Umbilical cord (tissue), 2 donors: ENCODE measurements at places on chromosomes 13 and 19. TPM values are rescaled to one million over a fixed set of nuclear protein-coding genes. Genes with fewer than 3 reads are reported as not detected.
A peak's percentile ranks its signal among the peaks of the same experiment; 100 is the strongest.

The TMEM145 gene
- total RNA-seq = not detected

The PALM3 gene
- total RNA-seq = not detected

The WASF3 gene
- total RNA-seq = 9.4 TPM

The PRTN3 gene
- not detected for total RNA-seq

DNA sequence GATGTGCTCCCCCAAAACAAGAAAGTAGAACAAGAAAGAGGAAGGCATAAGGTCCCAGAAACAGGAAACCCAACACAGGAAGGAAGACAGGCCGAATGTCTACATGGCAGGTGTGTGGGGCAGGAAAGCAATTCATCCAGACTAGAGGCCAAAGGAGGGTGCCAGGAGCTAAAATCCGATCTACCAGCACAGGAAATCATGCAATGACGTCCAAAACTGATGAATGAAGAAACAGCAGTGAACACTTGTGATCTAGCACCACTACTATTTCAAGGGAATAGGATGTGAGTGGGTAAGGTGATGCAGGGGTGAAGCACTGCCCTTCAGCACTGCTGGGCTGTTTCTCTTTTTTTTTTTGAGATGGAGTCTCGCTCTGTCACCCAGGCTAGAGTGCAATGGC is 59.1 kb downstream of the DOCK9 start:
- no peak for DNase-seq

GRCh38 chr19:48443731-48444128 is 2.1 kb upstream of the GRWD1 start:
- no peak for DNase-seq

The RETN gene
- total RNA-seq = not detected

The SYNE4 gene
- 0.48 TPM for total RNA-seq

The RFPL4A gene
- total RNA-seq = not detected

DNA sequence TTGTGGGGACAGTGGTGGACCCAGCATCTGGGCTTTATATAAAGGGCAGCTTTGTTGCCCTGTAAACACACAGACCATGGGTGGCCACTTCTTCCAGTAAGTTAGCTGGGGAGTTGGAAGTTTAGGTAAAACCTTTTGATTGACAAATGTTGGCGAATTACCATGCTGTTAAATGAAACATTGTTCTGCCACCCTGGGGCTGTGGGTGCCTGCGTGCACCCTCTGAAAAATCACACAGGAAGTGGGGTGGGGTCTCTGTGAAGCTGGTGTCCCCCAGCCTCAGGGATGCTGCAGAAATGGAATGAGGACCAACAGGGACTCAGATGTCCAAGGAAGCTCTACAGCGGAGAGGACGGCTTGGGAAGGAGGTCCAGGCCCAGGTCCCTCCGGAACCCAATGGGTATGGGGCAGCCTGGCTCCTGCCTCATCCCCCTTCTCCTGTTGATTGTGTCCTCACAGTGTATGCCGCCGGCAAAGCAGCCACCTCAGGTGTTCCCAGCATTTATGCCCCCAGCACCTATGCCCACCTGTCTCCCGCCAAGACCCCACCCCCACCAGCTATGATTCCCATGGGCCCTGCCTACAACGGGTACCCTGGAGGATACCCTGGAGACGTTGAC is 2.8 kb upstream of the USF2 start:
- no peak for DNase-seq

The DHDH gene
- total RNA-seq = not detected

DNA sequence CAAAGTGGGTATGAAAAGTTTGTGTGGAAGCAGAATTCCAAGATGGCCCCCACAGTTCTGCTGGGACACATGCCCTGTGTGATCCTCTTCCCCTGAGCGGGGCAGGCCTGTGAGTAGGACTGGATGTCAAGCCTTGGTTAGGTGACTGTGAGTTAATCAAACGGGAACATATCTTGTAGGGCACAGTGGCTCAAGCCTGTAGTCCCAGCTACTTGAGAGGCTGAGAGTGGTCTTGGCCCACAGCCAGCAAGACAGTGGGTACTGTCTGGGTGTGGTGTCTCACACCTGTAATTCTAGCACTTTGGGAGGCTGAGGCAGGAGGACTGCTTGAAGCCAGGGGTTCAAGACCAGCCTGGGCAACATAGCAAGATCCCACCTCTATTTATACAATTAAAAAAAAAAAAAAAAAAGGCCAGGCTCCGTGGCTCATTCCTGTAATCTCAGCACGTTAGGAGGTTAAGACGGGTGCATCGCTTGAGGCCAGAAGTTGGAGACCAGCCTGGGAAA is 6.4 kb downstream of the ZNF653 start:
- no peak for DNase-seq

GRCh38 chr13:86003029-86003428 is 203.8 kb upstream of the SLITRK6 start:
- DNase-seq = no peak

DNA sequence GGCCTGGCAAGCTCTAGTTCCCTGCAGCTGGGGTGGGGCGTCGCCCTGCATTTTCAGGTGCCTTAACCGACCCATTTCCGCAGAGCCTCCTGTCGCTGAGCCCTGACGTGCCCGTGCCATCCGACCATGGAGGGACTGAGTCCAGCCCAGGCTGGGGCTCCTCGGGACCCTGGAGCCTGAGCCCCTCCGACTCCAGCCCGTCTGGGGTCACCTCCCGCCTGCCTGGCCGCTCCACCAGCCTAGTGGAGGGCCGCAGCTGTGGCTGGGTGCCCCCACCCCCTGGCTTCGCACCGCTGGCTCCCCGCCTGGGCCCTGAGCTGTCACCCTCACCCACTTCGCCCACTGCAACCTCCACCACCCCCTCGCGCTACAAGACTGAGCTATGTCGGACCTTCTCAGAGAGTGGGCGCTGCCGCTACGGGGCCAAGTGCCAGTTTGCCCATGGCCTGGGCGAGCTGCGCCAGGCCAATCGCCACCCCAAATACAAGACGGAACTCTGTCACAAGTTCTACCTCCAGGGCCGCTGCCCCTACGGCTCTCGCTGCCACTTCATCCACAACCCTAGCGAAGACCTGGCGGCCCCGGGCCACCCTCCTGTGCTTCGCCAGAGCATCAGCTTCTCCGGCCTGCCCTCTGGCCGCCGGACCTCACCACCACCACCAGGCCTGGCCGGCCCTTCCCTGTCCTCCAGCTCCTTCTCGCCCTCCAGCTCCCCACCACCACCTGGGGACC is 1.2 kb downstream of the ZFP36 start:
- peak; percentile 59 for DNase-seq

DNA sequence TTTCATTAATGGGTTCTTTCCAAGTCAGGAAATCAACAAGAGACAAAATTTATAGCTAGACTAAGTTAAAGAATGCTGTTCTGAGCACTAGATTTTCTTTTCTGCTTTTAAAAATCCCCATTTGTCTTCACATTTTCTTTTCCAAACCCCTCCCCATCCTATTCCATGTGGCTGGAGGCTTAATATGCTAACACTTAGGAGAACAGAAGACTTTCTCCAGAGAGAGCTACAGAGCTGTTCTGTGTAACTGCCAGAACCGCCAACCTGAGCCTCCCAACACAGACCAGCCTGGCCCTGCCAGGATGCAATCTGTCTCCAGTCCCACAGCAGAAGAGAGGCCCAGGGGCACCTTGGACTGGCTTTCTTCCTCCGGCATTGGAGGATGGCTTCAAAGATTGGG is 264.1 kb downstream of the NDFIP2 start:
- DNase-seq = peak; percentile 95

DNA sequence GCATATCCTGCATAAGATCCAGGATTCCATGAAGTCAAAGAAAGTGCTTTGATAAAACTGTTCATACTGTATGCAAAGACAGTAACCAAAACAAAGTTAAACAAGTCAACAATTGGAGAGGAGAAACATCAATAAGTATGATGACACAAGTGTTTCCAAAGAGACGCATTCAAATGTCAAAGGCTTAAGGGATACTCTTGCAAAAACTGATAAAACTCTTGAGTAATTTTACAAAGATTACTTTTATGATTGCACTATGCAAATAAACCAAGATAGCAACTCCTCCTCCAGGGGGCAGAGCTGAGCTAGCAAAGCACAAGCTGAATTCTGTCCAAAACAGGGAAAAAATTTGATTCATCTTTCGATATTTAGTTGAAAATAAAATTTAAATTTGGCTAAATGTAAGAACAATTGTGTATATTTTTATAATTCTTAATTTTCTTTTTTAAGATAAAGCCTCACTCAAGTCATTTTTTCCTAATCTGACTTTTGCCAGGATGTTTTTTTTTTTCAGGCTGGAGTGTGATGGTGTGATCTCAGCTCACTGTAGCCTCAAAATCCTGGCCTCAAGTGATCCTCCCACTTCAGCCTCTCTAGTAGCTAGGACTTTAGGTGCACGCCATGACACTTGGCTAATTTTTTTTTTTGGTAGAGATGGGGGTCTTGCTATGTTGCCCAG is 84.0 kb downstream of the MZT1 start:
- peak; percentile 42 for DNase-seq

DNA sequence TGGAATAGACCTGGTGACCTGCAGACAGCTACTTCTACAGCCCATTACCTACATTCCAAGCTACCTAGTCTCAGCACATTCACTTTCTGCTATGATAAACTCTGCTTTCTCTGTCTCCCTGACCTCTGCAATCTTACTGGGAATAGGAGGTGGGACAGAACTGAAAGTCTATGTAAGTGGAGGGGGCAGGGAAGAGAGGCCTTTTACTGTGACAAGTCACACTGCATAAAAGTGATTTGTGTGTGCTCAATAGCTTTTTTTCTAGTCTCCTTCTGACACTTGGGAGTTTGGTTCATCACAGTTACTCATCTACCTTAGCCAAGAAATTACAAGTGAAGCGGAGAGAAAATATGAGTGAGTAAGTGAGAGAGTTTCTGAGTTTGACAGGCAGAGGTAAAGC is 322.4 kb downstream of the OLFM4 start:
- no peak for DNase-seq

The ERCC5 gene
- 63.3 TPM for total RNA-seq

The ZNF329 gene
- 11.8 TPM for total RNA-seq

DNA sequence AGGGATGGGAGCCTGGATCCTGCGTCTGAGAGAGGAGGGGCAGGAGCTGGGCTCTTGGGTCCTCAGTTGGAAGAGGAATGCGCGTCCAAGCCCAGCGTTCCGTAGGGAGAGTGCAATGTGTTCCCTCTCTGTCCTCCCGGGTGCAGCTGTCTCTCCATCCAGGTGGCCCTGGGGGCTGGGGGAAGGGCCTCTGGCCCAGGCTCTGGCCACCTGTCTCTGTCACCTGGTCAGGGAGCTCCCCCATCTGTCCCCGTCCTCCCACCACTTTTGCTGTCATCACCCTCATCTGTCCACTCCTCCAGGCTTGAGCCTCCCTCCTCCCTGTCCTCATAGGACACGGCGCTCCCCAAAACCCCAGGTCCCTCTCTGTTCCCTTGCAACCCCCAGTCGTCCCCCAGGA is 3.7 kb upstream of the SBK2 start:
- no peak for DNase-seq

DNA sequence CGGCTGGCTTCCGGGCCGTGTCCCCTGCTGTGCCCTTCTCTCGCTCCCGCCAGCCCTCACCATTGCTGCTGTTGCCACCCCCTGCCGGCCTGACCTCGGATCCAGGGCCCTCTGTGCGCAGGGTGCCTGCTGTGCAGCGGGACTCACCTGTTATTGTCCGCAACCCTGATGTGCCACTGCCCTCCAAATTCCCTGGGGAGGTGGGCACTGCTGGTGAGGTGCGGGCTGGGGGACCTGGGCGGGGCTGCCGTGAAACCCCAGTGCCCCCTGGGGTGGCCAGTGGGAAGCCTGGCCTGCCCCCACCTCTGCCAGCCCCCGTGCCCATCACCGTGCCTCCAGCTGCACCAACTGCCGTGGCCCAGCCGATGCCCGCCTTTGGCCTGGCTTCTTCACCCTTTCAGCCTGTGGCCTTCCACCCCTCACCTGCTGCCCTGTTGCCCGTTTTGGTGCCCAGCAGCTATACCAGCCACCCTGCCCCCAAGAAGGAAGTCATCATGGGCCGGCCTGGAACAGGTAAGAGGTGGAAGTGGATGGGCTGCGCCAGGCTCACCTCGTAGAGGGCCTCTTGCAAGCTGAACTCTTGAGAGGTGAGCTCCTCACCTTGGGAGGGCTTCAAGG is 5.1 kb downstream of the CIC start:
- no peak for DNase-seq

- peak; percentile 17 for DNase-seq
Measured at GRCh38 chr13:39200249-39200910, 162.1 kb downstream of the NHLRC3 start.

The MEX3D gene
- total RNA-seq = 50.3 TPM

- DNase-seq = no peak
Measured at GRCh38 chr13:28297341-28297740, 159.0 kb downstream of the PAN3 start.

The C13orf42 gene
- total RNA-seq = 0.48 TPM

DNA sequence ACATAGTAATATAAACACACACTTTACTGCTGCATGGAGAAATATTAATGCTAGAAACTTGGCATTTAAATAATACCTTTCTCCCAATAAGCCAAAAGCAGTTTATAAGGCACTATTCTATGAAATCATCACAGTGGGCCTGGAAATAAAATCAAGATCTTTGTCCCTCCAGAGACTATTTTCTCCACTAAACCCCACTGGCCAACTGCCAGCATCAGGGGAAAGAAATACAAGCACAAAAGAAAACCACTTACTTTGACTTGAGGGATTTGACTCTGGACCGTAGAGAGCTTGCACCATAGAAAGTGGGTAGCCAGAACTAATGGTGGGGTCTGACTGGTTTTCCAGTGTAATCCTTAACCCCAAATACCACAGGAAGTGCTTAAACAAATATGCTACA is 71.9 kb downstream of the DCLK1 start:
- DNase-seq = peak; percentile 16

DNA sequence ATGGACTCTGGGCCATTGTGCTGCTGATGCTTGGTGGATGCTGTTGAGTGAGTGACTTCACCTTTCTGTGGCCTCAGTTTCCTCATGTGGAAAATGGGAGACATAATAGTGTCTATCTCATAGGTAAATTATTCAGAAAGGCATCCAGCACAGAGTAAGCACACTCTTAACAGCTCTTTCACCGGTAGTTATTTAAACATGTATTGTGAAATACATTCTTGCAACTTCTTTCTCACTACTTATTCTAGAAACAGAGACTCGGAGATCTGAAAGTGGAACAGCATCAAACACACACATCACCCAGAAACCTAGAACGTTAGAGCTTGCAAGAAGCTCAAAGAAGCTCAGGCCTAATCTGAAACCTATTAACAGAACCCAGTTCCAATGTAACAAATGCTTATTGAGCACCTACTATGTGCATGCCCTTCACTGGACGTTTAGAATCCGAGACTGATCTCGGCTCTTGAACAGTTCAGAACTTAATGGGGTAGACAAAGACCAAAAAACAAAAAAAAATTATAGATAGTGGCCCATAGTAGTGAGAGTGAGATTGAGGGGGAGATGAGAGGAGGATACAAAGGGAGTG is 4.1 kb downstream of the ZSWIM9 start:
- no peak for DNase-seq
